Stimulated activated CD4-positive, alpha-beta T cell treated with anti-CD3 and anti-CD28 coated beads, Interleukin-1b, Interleukin-23, amount 100 ng/mL, for 1 hour (primary cell): ENCODE measurements at places on chromosomes 6 and 20.

- DNase-seq = no peak
Measured at GRCh38 chr6:75201901-75202672, 3.8 kb downstream of the COL12A1 start.

GRCh38 chr6:139994998-139995397, 620.5 kb upstream of the CITED2 start:
- DNase-seq = no peak

- DNase-seq = no peak
Measured at GRCh38 chr6:164378330-164378729, 931.1 kb downstream of the C6orf118 start.

DNA sequence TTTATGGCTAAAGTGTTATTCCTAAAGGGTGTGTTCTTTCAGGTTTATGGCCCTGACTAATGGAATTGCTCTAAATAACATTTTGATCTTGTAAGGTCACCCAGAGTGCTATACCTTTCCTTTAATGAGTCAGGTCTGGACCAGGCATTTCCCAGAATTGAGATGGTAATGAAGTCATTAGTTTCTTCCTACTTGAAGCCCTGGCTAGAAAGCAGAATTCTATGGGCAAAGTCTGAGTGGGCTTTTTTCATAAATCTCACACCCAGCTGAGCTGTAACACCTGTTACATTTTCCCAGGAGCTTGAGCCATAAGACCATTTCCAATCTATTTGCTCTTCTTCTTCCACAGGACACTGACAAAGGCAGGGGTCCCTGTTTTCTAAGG, 122.0 kb upstream of the ID4 start:
- no peak for DNase-seq

DNA sequence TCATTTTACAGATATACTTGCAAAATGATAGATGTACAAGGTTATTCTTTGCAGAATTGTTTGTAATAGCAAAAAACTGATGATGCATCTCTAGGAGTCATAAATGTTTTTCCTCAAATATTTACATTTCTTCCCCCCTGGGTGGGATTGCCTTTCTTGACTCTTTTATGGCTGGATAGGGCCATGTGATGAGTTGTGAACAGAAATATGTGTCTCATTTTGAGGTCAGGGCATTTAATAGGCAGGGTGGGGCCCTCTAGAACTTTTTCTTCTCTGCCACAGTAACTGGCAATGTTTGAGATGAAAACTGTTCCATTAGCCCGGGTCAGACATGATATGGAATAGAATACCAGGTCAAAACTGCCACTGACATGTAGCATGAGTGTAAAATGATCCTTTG, 159.5 kb upstream of the SYNCRIP start:
- no peak for DNase-seq

DNA sequence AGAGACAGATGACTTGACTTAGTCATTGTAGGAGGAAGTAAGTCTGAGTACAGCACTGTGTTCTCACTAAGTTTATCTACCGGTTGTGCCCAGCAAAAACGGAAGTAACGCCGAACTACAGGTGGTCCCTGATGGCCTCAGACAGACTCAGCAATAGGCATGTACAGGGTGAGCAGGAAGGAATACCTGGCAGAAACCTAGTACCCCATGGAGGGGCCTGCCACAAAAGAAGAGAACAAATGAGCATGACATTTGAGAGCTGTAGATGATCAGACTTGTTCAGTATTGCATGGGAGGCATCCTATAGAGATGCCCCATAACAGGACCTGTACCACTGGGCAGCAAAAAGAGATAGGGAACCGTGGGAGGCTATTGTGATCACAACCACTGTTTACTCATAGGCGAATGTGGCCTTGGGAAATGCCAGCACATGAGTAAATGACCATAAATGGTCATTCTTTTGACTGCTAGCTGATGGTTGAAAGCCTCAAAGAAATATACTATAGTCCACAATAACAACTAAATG, 106.4 kb upstream of the TAB2 start:
- no peak for DNase-seq

DNA sequence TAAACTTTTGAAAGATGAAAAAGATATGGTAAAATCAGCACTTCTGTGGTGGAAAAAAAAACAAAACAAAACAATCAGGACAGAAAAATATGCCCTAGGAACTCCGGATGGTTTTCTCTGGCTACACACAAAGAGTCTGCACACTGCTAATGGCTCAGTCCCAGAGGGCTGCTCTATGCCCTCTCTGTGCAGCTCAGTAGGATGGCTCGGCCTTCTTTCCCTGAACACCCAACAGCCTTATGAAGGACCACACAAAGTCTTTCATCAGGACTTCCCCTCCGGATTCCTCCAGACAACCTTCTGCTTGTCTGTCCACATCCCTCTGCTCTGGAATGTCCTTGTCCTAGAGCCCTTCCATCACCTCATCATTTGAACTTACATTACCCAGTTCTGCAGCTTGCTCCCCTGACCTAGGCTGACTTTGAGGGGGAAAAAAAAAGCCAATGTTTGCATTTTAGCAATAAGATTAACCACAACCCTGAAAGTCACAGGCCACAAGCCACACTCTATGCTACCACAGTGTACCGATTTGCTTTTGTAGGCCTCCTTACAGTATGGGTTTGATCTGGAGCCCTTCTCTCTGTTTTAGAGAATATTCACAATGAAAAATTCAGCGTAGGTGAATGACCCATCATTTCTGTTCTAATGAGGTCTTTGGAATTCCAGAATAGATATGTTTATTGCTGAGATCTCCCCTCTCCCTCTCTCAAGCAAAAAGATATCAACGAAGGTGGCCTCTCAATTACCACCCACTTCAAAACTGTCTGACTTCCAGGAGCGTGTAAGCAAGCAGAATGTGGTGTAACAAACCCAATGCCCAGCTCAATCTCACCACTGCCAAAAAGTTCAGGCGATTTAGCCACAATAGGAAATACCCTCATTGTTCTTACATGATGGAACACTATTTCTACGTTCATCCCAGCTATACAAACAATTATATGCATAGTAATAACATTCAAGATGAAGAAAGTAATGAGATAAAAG, 164.0 kb downstream of the GMDS start:
- no peak for DNase-seq

- no peak for DNase-seq
Measured at GRCh38 chr20:10927936-10928840, 254.4 kb upstream of the JAG1 start.

DNA sequence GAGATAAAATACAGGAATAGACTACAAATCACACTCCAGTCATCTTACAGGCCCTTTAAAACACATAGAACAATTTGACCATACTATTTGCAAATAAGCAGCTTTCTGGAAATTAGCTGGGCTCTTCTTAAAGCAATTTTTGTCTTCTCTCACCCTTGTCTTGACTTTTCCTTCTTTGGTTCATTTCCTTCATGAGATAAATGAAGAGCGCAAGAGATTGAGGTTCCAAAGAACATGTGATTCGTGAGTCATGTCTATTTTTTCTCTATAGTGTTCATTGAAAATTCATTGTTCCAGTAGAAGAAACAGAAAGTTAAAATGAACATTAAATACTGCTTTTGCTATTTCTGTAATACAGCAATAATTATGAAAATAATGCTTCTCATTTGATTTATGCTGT, 33.9 kb downstream of the PRDM1 start:
- no peak for DNase-seq

DNA sequence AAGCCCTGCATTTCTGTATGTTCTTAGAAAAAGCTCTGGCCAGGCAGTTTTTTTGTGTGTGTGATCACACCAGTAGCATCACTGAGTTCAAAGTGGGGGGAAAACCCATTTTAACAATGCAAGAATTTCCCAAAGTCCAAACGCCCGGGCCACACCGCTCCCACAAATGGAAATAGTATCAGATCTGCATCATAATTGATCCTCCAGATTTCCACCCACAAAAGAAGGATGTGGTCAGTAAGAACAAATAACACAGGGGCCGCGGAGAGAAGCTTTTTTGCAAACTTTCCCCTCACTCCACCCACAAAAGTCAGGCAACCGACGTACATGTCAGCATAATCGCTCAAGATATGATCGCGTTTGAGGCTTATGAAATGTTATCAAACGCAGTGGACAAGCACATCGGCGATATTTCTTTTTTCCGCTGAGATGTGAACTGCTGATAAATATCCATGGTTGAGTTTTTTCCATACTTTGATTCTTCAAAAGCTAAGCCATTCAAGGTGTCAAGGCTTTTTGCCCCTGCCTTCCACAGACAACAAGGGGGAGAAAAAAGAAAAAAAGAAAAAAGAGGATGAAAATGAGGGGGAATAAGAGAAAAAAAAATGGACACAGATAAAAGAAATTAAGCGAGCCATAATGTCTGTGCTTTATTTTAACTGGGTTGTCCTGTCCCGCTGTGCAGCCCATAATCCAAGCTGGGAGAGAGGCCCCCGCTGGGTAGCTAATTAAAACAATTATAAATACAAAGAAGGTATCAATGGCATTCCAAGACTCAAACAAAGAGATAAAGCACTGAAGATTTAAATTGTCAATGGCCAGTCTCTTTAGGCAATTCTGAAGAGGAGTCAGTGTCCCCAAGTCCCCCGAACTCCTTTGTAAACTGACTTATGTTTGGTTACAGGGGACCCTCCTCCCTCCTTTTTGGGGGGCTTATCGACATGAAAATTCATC, 143.5 kb downstream of the ZFP64 start:
- no peak for DNase-seq

DNA sequence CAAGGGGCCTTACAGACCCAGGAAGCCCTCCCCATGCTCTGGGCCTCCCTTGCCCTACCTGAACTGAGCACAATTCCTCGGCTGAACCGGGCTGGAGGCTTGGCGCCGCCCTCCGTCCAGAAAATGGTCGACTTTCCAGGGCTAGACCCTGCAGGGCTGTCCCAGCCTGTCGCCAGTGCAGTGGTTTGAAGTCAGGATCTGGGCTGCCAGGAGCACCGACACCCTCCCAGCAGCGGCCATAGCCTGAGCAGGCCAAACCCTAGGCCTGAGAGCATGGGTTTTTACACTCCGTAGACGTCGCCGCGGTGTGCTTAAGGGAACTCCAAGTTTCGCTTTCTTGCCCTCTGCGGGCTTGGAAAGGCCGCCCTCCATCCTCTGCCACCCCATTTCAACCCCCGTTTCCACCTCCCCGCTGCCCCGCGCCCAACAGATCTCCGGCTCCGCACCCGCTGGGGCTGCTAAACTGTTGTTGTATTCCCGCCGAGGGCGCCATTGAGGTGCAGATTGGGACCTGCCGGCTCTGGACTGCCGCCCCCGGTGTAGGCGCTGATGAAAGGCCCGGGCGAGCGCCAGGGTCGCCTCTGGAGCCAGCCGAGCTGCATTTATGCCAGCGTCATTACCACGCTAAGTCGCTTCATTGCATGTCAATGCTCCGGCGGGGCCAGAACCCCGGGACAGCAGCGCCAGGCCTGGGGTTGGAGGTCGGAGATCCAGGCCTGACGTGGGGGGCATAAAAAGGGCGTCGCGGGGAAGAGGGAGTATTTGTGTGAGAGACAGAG, 2.2 kb upstream of the TFAP2A start:
- DNase-seq = no peak

GRCh38 chr6:159879856-159880255, 10.9 kb upstream of the MAS1 start:
- no peak for DNase-seq

- no peak for DNase-seq
Measured at GRCh38 chr6:138240476-138241245, 22.4 kb upstream of the PBOV1 start.
